ENCODE measurements at places on chromosomes 2 and 18.

GRCh38 chr2:46064396-46064795 is 232.8 kb upstream of the EPAS1 start:
- DNase-seq, result no peak

DNA sequence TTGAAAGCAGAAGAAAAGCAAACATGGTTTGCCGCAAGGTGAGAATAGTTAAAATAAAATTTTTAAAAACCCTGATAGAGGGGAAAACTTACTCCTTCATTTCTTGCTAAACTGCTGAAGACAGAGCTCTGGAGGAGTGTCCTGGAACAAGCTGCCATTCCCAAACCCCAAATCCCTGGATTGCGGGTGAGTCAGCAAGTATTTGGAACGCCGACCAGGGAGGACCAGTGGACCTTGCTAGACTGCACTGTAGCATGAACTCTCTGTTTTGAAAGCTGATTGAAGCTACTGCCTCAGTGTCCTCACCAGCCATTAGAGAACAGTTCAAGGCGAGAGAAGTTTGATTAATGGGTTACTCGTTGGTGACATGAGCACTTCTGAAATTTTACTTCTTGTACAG is 99.4 kb upstream of the RASGRP3 start:
- no peak for DNase-seq

DNA sequence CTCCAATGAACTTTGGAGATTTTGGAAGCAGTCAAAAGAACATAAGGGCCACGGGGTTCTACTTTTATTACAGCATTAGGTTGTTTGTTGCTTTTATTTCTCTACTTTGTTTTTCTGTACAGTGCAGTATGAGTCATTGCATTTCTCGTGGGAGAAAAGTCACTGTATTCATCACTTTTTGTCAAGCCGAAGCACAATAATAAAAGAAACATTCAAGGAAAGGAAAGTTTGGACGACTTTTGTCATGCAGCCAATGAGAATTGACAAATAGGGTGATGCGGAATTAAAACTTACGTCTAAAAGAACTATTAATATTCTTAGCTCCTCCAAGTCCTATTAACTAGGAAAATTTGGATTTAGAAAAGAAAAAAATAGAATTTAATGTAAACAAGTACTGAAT is 209.9 kb downstream of the TMEM182 start:
- no peak for DNase-seq

DNA sequence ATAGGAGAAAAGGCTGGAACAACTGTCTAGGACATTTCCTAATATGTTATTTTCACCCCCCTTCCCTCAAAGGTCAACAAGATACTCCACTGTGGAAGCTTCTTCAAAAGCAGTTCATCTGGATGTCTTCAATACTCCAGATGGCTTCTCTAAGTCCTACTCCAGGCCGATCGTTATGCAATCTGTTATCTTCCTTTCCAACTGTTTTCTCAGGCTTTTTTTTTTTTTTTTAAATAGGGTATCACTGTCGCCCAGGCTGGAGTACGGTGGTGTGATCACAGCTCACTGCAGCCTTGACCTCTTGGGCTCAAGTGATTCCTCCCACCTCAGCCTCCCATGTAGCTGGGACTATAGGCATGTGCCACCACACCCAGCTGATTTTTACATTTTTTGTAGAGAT is 26.3 kb downstream of the ATP8B1 start:
- DNase-seq, result no peak

DNA sequence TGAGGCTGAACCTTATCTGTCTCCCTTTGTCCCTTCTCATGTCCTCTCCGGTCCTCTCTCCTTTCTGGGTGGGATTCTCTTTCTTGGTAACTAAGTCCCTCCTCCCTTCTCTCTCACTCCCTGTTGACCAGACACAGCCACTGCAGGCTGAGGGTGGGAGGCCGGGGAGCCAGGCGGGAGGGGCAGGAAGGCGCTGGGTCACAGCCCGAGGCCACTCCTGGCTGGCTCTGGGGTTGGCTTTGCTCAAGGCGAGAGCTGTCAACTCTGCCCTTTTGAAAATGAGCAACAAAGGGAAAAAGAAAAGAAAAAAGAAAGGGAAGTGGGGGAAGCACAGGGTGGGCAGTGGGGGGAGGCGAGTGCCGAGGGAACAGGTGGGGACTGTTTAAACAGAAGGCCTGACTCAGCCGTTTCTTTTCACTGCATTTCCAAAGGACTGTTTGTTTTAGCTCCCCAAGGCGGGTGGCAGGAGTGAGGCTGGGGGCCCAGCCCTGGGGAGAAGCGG is 70.5 kb upstream of the IGFBP5 start:
- DNase-seq, result no peak

DNA sequence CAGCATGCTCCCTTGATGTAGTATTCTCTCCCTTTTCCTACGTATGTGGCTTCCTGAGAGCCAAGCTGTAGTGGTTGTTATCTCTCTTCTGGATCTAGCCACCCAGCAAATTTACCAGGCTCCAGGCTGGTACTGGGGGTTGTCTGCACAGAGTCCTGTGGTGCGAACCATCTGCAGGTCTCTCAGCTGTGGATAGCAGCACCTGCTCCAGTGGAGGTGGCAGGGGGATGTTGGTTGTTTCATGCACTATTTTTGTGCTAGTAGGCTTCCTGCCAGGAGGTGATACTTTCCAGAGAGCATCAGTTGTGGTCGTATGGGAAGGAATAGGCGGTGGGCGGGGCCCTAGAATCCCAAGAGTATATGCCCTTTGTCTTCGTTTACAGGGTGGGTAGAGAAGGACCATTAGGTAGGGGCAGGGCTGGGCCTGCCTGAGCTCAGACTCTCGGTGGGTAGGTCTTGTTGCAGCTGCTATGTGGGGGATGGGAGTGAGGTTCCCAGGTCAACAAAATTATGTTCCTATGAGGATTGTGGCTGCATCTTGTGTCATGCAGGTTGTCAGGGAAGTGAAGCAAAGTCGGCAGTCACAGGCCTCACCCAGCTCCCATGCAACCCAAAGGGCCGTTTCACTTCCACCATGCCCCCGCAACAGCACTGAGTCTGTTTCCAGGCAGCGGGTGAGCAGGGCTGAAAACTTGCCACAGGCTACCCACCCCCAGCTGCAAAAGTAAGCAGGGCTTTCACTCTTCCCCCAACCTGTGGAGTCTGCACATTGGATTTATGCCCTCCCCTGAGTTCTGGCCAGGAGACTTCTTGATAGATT is 1139.5 kb downstream of the BCL11A start:
- DNase-seq, result no peak

DNA sequence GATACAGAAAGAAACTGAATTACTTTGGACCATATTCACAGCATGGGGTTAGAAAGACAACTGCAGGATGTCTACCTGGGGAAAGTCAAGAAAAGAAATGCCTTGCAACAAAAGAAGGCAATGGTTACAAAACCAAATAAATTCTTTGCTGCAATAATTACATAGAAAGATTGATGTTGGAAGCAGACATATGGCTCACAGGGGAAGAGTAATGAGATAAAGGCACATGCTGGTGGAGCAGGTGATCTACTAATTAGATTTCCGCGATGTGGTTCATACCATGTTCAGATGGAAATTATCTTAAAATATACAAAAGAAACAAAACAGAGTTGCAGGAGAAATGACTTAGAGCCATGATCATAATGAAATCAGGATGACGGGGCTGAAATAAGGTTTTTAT is 718.8 kb upstream of the PKDCC start:
- no peak for DNase-seq

DNA sequence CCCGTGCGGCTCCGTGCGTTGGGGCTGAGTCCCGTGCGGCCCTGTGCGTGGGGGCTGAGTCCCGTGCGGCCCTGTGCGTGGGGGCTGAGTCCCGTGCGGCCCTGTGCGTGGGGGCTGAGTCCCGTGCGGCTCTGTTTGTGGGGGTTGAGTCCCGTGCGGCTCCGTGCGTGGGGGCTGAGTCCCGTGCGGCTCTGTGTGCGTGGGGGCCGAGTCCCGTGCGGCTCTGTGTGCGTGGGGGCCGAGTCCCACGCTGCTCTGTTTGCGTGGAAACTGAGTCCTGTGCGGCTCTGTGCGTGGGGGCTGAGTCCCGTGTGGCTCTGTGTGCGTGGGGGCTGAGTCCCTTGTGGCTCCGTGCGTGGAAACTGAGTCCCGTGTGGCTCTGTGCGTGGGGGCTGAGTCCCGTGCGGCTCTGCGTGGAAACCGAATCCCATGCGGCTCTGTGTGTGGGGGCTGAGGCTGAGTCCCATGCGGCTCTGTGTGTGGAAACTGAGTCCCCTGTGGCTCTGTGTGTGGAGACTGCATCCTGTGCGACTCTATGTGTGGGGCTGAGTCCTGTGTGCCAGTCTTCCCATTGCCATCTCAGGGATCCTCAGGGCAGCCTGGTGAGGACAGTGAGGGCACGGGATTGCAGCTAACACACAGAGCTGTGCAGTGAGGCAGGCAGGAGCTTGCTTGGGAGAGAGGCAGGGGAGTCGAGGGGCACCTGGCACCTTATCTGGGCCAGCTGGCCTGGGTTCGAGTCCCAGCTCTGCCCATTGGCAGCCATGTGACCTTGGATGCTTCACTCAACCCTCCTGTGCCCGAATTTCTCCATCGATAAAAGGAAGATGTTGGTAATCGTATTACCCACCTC is 44.5 kb downstream of the LDLRAD4 start:
- DNase-seq, result no peak

DNA sequence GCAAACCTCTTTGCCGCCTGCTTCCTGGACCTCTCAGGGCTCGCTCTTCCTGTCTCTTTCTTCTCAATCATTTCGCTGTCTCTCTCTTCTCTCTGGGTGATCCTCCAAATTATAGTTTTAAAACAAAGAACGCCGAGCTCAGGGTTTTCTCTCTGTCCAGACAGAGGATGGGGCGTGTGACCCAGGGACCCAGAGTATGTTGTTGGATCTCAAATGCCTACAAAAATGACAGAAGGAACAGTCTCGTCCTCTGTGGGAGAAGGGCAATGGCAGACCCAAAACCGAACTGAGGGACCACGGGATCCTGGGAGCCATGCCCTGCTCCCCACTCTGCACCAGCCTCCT is 88.5 kb downstream of the EIPR1 start:
- no peak for DNase-seq

DNA sequence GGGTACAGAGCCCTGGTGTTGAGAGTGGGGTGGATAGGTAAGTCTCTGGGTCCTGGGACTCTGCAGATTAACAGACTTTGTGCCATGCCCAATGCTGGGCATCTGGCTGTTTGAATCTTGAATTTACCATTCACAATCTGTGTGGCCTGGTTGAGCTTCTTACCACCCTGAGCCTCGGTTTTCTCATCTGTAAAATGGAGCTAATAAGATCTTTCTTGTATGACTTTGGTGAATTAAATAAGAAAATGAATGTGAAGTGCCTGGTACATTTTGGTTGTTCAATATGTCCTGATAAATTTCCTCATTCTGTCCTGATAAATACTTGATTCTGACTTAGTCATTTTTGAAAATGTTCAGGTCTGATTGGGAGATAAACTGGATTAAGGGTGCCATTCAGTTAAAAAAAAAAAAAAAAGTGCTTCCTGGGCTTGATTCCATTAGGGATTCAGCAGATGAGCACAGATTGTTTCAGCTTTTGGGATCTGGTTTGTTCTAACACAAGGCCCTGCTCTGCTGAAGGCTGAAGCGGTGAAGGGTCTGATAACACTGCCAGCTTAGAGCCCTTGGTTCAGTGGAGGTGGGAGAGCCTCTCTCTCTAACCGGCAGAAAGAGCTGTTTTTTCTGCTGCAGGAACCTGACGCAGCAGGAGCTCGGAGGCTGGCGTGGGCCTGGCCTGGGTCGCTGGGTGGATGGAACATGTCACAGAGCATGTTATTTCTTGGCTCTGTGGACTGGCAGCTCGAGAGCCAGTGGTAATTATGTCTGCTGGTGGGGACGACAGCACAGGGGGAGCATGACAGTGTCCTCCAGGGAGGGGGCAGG is 84.5 kb upstream of the MCFD2 start:
- no peak for DNase-seq

DNA sequence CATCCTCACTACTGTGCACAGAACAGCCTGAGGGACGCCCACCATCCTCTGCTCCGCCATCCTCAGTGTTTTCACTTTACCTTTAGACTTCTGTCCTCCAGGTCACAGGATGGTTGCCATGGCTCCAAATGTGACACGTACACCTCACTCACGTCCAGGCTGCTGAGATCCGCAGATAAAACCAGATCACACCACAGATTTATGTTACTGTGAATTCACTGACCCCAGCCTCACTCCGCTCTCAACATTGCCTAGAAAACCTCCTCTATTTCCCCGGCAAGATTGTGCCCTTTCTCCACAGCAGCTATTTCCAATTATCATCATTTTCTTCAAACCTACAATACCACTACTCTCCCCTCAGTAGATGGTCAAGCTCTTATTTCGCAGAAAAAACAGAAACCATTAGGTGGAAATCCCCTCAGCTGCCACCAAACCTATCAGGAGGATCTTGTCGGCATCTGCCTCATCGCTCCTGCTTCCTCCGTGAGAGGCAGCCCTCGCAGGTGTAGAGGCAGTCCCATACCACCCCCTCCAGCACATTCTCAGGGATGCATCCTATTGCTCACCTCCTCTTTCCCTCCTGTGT is 49.8 kb upstream of the SLC1A4 start:
- no peak for DNase-seq

Measured in CD4-positive, CD25-positive, alpha-beta regulatory T cell (primary cell).